Posterior vena cava (tissue), 2 donors: ENCODE measurements at places on chromosomes 4 and X. TPM values are rescaled to one million over a fixed set of nuclear protein-coding genes. Genes with fewer than 3 reads are reported as not detected.

The HPGD gene
- total RNA-seq = 3.2 TPM

- no peak for DNase-seq
Measured at GRCh38 chrX:15853586-15854079, 980 bp downstream of the AP1S2 start.

The PYURF gene
- 61.6 TPM for total RNA-seq

The MAGEA9B gene
- total RNA-seq = not detected

The SPATA18 gene
- 5.8 TPM for total RNA-seq

The TLR2 gene
- 38.5 TPM for total RNA-seq

DNA sequence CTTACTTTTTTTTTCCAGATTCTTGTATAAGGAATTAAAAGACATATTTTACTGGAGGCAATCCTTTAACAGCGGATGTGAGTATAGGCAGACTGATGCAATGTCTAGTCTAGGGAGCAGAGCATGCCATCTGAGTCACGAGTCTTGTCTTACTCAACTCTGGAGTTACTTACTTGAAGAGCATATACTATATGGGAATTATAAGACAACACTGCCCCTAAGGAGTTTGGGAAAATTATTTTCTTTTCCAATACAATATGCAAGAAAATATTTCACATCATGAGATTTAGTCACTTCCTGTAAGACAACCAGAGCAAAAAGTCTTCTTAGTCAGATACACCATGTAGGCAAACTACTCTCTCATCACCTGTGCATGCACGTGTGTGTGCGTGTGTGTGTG is 537.3 kb upstream of the FTHL17 start:
- no peak for DNase-seq
